Aorta (tissue), 5 donors: ENCODE measurements at places on chromosomes 13 and 19. TPM values are rescaled to one million over a fixed set of nuclear protein-coding genes. Genes with fewer than 3 reads are reported as not detected.

Gene MYBPC2
- not detected for total RNA-seq

- DNase-seq = no peak
Observed at GRCh38 chr13:36530050-36530789, 97.9 kb downstream of the CCNA1 start.

Gene ZNF793
- 8.3 TPM for total RNA-seq

DNA sequence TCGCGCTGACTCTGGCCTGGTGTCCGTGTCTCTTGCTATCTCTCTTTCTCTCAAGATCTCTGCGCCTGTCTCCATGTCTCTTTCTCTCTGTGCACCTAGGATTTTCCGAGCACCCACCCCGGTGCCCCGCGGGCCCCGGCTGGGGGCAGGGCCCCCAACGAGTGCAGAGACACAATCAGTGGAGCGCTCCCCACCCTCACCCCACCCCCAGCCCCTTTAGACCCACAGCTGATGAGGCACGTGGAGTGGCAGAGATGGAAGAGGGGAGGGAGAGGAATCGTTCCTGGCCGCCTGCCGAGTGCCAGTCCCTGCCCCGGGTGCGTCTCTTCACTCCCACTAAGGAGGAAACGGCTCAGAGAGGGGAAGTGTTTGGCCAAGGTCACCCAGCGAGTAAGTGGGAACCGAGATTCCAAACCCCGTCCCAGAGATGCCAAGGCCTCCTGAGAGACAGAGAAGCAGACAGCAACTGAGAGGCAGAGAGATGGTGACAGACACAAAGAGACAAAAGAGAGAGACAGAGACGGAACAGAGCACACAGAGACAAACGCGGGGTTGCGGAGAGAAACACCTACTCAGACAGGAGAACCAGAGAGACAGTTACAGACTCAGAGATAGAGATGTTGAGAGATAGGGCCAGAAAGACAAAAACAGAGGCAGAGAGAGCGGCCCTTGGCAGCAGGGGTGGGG is 626 bp upstream of the BCL3 start:
- DNase-seq = peak; percentile 88

DNA sequence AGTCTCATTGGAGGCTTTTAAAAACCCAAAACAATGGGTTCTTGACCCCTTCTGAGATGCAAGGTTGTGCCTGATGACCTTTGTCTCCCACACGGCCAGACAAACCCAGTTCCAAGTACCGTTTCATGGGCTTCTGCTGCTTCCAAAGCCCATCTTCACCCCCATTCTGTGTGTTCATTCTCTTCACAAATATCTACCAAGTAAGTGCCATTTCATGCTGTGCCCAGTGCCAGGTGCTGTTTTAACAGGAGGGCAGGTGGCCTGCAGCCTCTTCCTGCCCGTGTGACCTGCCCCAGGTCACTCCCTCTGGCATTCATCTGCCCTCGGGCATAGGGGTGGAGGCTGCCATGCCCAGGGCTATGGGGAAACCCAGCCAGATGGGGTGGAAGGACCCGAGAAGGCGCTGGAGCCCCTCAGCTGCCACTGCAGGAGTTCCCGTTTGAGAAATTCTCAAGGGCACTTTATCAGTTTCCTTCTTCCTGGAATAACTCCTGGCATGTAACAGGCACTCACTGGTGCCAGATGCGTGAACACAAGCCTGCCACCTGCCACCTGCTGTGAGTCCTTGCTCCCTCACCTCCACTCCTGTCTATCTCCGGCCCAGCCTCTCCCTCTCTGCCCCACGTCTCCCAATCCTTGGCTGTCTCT is 12.5 kb downstream of the CAPN12 start:
- DNase-seq = peak; percentile 67

GRCh38 chr13:24215732-24216131 is 55.2 kb downstream of the SPATA13 start:
- no peak for DNase-seq

GRCh38 chr13:37490176-37490779 is 108.3 kb downstream of the POSTN start:
- DNase-seq = no peak

DNA sequence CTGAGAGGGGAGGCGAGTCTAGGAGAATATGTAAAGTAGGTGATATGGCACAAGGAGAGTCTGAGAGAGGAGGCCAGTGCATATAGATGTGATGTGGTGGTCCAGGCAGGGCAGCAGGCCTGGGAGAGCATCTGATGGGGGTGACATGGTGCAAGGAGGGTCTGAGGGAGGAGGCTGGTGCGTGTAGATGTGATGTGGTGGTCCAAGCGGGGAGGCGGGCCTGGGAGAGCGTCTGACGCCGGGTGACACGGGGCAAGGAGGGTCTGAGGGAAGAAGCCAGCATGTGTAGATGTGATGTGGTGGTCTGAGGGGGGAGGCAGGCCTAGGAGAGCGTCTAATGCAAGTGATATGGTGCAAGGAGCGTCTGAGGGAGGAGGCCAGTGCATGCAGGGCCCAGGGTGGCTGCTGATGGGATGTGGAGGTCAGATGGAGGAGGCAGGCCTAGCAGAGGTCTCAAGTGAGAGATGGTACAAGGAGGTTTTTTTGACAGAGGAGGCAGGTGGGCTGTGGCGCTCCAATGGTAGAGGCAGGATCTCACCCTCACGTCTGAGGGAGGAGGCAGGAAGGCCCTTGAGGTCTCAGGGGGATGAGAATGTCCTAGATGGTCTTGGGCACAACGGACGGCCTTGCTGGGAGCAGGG is 16.2 kb downstream of the NFIC start:
- DNase-seq = no peak

DNA sequence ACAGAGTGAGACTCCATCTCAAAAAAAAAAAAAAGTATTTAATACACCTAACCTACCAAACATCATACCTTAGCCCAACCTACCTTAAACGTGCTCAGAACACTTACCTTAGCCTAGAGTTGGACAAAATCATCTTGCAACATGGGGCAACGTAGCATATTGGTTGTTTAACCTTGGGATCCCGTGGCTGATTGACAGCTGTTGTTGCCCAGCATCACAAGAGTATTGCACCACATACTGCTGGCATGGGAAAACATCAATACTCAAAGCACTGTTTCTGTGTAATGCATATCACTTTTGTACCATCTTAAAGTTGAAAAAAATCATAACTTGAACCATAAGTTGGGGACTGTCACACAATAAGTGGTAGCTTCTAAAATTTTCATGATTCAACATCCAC is 73.8 kb upstream of the MIR17HG start:
- no peak for DNase-seq

DNA sequence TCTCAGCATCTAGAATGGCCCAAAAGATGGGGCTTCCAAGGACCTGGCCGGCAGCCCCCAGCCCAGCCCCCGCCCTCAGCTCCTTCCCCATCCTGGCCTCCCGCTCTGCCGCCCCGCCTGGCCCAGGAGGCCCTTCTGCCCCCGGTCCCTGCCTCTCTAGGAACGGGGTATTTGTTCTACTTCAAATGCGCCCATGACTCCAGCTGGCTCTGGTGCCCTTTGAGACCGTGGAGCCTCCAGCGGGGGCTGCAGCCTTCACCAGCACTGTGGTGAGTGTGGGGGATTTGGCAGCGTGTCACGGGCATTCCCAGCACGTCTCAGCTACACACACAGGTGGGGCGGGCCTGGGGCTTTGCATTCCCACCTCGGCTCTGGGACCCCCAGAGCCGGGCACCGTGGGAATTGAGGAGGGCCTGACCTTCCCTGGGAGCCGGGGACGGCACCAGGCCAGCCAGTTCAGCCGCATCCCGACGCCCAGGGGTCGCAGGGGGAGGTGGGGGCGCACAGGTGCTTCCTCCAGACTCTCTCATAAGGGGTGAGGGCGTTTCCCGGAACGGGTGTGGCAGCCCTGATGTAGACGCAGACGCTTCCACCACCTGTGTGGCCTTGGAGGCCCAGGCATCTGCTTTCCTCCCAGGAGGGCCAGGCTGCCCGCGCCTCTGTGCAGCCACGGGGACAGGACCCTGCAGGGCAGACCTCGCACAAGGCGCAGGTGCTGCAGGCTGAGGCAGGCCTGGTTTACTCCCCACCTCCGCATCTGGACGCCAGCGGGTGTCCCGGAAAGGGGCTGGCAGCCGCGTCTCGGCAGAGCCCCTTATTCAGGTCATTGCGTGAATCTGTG is 947 bp downstream of the ATP4B start:
- DNase-seq = peak; percentile 70

- no peak for DNase-seq
Observed at GRCh38 chr13:37752146-37752545, 117.4 kb downstream of the TRPC4 start.

Gene WDR88
- not detected for total RNA-seq

DNA sequence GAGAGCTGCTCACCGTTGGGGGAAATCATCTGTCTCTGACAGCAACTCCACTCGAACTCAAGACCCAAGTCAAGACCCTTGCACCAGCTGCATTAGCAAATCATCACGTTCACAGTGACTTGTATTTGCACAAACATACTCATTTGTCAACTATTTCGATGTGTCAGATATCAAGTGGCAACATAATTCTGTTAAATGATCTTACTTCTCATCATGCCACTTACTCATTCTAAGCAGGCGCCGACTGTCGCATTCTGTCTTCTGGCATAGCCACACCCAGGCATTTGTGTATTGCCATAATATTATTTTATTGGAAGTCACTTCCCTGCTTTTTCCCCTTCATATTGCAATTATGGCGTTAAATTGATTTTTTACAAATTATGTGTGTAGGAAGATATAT is 23.0 kb upstream of the ATP1A3 start:
- no peak for DNase-seq

GRCh38 chr13:27921421-27921960 is 1.7 kb downstream of the PDX1 start:
- DNase-seq = no peak

- no peak for DNase-seq
Observed at GRCh38 chr19:47228937-47229675, 1.9 kb downstream of the BBC3 start.

DNA sequence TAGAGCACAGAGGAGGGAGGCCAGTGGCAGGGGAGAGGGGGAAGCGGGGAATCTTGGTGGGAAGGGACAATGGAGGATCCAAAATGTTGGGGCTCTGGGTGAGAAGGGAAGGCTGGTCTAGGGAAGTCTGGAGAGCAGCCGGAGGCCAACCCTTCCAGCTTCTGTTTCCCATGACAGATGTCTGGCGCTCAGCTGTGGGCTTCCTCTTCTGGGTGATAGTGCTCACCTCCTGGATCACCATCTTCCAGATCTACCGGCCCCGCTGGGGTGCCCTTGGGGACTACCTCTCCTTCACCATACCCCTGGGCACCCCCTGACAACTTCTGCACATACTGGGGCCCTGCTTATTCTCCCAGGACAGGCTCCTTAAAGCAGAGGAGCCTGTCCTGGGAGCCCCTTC is 1.1 kb downstream of the PSENEN start:
- no peak for DNase-seq

GRCh38 chr19:19110410-19111135 is 27.7 kb downstream of the TMEM161A start:
- no peak for DNase-seq

Gene LAIR2
- 2.4 TPM for total RNA-seq

- no peak for DNase-seq
Observed at GRCh38 chr19:23346696-23347095, 48.6 kb downstream of the ZNF91 start.

- DNase-seq = no peak
Observed at GRCh38 chr19:531753-532560, at the start of gene CDC34. Gene CDC34 (plus strand): TSS chr19:531760. CDS start chr19:531932, 172 bp downstream.

Gene OR7A5
- not detected for total RNA-seq

GRCh38 chr19:42276284-42276683 is 7.2 kb downstream of the CIC start:
- DNase-seq = peak; percentile 63

GRCh38 chr13:94479616-94480015 is at the start of gene DCT:
Gene DCT (minus strand): TSS chr13:94479682. CDS start chr13:94479255, 427 bp downstream.
- DNase-seq = no peak

DNA sequence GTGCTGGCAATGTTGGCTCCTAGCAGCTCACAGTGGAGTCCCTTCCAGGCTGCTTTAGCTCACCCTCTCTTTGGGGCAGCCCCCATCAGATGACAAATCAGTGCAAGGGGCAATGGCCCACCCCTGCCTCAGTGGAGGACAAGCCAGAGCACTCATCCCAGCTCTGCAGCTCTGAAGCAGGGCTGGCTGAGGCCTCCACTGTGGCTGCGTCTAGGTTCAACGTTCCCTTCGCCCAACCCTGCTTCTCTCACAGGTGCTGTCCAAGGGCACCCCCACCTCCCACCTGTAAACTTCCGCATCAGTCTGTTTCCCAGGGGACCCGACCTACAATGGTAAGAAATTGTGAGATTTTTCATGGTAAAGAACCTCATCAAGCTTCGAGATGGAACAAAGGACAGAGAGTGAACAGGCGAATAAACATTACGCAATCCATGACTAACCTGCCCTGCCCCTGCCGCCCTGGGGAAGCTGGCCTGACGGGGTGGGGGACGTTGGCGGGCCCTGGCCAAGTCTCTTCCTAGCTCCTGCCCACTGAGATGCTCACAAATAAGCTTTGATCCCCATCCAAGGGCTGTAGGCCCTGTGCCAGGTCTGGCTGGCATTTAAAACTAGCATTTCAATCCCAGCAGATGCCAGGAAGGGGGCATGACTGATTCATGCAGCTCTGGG is 40.5 kb downstream of the DZIP1 start:
- no peak for DNase-seq

DNA sequence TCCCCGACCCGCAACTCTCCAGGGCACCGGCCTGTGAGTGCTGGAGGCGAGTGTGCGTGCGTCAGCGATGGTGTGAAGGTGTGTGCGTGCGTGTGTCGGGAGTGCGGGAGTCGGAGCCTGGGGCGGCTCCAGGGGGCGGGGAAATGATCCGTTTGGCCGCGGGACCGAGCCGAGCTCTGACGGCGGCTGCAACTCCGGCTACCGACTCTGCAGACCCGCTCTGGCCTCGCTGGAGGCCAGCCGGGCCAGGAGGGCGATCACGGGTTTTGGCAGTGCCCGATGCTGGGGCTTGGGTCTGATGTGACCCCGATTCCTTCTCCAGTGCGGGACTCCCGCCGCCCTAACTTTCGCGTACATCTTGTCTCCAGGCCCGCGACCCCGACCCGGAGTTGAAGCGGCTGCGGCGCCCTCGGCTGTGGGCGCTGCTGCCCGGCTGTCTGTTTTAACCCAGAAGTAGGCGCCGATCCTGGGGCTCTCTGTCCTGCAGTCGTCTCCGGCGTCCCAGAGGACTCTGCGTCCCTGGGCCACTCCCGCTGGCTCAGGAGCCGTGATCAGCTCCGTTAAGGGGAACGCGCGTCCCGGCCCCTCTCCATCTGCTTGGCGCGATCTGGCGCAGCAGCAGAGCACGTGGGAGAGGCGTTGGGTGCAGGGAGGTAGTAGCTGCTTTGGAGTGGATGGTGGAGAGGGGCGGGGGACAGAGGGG is 1.2 kb downstream of the CHST8 start:
- no peak for DNase-seq

DNA sequence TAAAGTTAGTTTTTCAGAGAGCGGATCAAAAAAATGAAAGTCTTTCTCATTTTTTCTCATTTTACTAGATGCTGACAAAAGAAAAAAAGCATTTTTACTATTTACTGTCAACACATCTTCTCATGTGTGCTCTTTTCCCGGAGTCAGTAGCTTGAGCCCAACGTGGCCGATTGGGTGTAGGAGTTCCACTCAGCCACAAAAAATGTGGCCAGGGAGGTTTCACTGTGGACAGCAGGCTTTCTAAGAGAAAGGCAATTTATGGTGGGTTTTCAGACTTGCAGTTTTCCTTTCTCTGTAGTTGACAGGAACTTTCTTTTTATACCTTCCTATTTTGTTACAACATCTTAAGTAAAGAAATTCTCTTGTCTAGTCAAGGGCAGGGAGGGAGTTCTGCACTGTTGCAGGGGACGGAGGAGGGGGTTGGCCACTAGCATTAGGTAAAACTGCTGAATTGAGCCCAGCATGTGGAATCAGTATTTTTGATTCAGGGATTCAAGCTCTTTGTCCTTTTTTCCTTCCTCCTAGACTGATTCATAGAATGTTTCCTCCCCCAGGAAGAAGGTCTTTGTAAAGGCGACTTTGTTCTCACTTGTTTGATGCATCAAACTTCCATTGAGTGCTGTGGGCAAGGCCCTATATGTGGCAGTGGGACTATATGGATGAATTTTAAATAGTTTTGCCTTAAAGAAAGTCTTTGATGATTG is 123.1 kb downstream of the B3GLCT start:
- DNase-seq = no peak
